ENCODE measurements at places on chromosomes 16 and 17. TPM values are rescaled to one million over a fixed set of nuclear protein-coding genes. Genes with fewer than 3 reads are reported as not detected.

GRCh38 chr16:90046971-90047713 is 27.9 kb upstream of the DBNDD1 start:
- peak; percentile 37 for DNase-seq

GRCh38 chr17:81066072-81066471 is 31.1 kb downstream of the BAIAP2 start:
- DNase-seq = no peak

- no peak for DNase-seq
Observed at GRCh38 chr17:58020401-58020800, 13.4 kb upstream of the SRSF1 start.

GRCh38 chr16:10637337-10638037 is 57.1 kb upstream of the EMP2 start:
- no peak for DNase-seq

GRCh38 chr17:61383689-61384201 is 15.9 kb upstream of the TBX2 start:
- no peak for DNase-seq

GRCh38 chr17:17564323-17564722 is 27.2 kb downstream of the PEMT start:
- DNase-seq = no peak

- DNase-seq = peak; percentile 97
Observed at GRCh38 chr17:8173056-8173870, 2.9 kb downstream of the TMEM107 start.

DNA sequence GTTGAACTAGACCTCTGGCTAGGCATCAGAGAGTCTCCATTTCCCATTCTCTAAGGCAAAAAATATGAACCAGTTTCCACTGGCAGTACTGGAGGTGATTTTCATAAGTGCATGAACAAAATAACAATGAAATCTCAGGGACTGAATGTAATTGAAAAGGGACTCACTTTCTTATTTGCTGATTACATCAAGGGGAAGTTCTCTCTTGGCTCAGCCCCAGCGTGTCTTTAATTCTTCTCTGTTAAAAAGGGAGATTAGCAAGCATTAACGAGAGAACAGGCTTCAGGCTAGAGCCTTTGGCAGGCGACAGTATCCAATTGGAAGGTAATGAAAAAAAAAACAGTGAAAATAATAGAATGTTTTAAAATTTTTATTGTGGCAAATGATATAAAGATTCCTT is 34.0 kb upstream of the ADAMTS18 start:
- no peak for DNase-seq

DNA sequence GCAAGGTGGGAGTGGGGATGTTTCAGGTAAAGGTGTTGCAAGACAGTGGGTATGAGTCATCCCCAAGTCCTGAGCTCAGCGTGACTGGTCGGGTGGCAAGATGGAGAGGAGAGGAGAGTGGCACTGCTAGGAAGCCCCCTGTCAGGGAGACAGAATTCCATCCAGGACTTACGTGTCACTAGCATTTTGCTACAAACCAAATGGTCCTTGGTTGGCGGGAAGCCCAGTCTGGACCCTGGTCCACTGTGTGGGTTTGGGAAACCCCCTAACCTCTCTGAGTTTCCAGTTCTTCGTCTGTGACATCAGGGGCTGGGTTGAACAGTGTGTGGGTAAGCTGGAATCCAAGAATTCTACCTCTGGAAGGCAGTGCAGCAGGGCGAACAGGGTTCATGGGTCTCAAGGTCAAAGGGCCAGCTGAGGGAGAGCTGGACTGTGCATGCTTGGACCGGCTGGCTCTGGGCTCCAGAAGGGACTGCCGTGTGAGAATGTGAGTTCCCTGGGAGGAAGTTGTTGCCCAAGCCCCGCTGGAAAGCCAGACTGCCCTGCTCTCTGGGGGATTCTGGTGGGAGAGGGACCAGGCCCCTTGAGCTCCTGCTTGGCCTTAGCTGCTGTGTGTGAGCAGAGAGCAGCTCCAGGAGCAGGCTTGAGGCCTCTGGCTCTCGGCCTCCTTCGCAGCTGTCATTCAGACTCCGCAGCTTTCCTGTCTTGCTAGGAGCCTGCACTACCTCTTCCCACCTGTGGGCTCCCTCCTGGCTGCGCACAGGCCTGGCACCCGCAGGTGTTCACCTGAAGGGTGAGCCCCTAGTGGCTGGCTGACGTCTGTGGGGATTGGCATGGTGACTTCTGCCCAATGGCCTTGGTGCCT is 84.6 kb downstream of the NT5M start:
- no peak for DNase-seq

- DNase-seq = no peak
Observed at GRCh38 chr17:81884520-81884919, 6.9 kb downstream of the ALYREF start.

GRCh38 chr17:42065201-42065600 is 14.8 kb upstream of the C17orf113 start:
- DNase-seq = no peak

- DNase-seq = no peak
Observed at GRCh38 chr17:11950771-11951519, 46.3 kb downstream of the ZNF18 start.

- DNase-seq = no peak
Observed at GRCh38 chr16:65731833-65732232, 610.0 kb upstream of the CDH11 start.

DNA sequence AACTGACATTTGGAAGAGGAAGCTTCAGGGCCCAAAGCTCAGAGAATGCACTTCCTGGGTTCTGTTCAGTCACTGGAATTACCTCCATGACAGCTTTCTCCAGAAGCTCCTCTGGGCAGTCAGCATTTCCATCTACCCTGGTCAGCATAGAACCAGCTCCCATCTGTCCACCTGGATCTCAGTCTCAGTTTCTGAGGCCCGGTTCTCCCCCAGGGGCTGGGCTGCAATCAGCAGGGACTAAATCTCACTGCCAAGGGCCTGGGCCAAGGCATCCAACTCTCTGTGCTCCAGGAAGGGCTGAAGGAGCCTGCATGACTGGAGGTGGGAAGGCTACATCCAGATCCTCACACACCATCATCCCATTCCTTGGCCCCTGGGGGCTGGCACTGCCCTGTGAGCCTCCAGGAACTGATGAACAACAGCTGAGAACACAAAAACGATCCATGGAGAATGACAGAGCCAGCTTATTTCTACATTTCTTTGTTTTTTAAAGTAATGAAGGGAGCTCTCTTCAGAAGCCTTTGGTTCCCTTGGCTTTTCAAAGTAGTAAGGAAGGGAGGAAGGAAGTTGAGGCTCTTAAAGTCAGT is 66.3 kb upstream of the MRTFB start:
- no peak for DNase-seq

DNA sequence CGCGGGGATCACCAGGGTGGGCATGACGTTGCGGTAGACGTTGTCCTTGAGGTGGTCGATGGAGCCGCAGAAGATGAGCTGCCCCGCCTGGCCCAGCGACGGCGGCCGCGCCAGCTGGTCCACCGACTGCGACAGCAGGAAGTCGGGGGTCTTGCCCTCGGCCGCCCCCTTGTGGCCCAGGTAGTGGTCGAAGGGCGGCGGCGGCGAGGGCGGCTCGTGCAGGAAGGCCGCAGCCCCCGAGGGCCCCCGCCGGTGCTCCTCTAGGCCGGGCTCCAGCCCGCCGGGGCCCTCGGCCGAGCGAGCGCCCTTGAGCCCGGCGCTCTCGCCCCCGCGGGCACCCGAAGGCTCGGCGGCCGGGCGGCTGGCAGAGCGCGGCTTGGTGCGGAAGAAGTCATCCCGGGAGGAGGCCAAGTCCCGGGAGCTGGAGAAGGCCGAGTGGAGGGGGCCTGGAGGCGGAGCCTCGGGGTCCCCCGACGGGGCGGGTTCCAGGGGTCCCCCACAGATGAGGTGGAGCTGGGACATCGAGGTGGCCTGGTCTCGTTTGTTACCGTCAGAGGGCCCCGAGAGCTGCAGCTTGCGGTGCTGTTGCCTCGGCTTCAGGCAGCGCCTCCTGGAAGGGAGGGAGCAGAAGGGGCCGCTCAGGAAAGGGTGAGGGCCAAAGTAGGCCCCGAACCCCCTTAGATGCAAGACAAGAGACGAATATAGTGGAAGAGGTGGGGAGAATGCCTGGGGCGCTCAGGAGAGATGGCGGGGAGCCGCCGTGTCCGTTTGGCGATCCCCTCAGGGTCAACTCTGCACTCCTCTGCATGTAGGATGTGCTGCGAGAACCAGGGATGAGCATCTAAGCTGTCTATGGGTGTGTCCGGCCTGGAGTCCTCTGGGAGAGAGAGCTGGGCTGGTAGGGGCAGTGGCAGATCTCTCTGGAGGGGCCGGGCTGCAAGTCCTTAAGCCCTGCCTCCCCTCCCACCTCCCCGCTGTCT is 8.8 kb downstream of the FAM171A2 start:
- no peak for DNase-seq

DNA sequence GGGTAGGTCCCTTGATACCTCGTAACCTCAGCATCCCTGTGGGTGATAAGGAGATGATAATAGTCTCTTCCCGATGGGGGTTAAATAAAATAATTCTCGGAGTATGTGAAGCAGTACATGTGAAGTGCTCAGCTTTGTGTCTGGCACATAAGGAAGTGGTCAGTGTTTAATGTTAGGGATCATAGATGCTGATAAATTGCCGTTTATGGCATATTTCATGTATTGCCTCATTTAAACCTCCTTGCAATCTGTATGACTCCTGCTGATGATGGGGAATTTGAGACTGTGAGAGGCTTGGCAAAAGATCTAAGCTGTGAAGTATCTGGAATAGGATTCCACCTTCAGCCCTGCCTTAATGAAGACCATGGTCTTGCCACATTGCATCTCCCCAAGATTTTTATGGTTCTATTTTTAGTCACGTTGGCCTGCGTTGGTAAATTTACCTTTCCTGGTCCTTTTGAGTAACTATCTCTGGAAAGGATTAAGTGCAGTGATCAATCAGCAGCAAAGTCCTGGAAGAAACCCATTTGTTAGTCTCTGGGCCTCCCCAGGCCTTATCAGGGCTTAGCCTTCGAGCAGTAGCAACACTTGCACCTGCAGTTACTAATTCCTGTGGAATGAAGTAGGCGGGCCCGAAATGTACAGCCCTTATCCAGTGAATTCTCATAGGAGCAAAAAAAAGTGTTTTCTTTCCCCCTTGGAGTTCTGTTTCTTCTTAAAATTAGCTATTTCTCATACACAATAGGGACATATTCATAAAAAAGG is 144.9 kb downstream of the WWOX start:
- no peak for DNase-seq

GRCh38 chr17:35716897-35717465 is 14.5 kb upstream of the RASL10B start:
- no peak for DNase-seq

Gene GPRC5C
- total RNA-seq = 328 TPM

Gene SCO1
- 10.5 TPM for total RNA-seq

Gene HP
- not detected for total RNA-seq

Gene KRTAP9-4
- total RNA-seq = not detected

Gene CLUH
- 22.5 TPM for total RNA-seq

Gene DHX38
- 44.9 TPM for total RNA-seq

Gene RHBDF1
- 11.8 TPM for total RNA-seq

Gene HSD17B1
- not detected for total RNA-seq
